ENCODE measurements at places on chromosomes 7 and 10.

- DNase-seq = no peak
Observed at GRCh38 chr10:93436591-93437085, 45.5 kb downstream of the MYOF start.

DNA sequence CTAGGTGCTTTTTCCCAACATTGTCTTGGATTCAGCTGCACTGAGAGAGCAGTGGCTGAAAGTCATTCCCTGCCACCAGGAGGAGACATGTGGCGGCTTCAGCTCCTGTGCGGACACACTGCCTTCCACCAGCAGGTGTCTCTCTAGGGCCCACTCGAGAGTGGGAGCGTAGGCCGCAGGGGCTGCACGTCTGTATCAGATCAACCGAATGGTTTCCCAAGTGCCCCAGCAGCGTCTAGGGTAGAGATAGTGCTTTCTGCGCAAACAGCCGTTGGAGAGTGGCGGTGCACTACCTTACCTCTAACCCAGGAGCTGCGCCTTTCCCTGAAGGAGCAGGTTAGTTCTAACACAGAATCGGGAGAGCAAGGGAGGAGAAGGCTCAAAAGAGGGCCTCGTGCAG is 31.7 kb downstream of the PAPOLB start:
- DNase-seq = no peak

- no peak for DNase-seq
Observed at GRCh38 chr10:7986851-7987250, 67.6 kb upstream of the GATA3 start.

GRCh38 chr10:7199152-7199760 is 211.6 kb downstream of the SFMBT2 start:
- DNase-seq = no peak

DNA sequence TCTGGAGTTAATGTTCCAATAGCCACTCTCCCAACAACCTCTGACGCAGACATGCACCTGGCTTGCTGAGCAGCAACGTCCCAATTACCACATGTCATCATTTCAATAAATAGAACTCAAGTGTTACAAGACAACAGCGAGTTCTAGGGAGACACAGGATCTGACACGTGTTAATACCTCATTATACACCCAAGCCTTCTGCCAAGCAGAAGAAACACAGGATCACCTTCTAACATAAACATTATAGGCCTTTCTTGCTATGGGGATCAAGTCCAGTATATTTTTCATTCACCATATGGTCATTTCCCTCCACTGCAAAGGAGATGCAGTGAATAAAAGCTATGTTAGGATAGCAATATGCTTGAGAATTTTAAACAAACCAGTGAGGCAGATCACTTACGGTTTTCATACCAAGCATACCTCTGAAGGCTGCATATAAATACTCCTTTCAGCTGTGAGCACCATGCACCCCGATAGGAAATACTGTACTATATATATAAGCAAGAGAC is 74.2 kb downstream of the JAZF1 start:
- DNase-seq = no peak

- DNase-seq = no peak
Observed at GRCh38 chr7:106572394-106573124, 88.4 kb downstream of the CCDC71L start.

GRCh38 chr10:78552261-78552811 is 516.4 kb upstream of the ZMIZ1 start:
- no peak for DNase-seq

GRCh38 chr7:74405899-74406512 is 47.7 kb upstream of the GTF2IRD1 start:
- DNase-seq = no peak

GRCh38 chr7:38206071-38206470 is 28.0 kb downstream of the STARD3NL start:
- no peak for DNase-seq

DNA sequence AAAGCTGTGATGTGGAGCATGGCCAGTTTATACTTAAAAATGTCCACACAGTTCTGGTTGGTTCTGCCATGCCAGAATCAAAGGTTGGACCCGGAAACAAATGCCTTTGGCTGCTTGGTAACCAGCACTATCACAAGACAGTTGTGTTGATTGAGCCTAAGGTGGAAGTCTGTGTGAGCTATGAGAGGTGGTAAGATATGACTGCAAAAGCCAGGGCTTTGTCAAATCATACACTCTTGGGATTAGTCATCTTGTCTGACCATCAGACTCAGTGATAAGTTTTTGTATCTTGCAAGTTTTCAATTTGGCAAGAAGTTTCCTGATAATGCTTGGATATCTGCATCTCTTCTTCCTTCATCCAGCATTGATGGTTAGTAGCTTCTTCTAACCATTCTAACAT is 35.5 kb downstream of the GPR141 start:
- no peak for DNase-seq

DNA sequence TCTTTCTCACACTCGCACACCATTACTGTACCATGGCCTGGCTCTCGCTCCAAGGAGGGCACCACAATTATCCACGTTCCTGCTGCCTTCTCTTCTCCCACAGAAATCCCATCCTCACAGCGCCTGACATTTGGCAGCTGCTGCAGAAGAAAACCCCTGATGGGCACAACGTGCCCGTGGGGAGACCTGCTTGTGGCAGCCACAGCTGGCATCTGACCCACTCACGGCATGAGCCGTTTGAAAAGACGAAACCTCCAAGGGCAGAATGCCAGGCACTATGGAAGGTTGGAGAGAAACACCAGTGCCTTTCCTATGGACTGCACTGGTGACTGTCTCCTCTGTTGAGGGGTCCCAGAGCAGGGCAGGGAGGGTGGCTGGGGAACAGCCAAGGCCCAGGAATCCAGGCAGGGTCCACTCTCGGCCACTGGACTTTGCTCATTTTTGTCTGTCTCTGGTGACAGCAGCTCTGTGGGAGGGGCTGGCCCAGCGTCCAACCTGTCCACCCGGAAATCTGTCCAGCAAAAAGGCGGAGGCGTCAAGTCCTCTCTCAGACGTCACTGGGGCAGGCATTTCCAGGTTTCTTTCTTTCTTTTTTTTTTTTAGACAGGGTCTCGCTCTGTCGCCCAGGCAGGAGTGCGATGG is 61.0 kb upstream of the MKRN1 start:
- no peak for DNase-seq

GRCh38 chr7:97457054-97457453 is 274.8 kb upstream of the TAC1 start:
- no peak for DNase-seq

- no peak for DNase-seq
Observed at GRCh38 chr7:100983451-100984187, 14.3 kb downstream of the MUC12 start.

DNA sequence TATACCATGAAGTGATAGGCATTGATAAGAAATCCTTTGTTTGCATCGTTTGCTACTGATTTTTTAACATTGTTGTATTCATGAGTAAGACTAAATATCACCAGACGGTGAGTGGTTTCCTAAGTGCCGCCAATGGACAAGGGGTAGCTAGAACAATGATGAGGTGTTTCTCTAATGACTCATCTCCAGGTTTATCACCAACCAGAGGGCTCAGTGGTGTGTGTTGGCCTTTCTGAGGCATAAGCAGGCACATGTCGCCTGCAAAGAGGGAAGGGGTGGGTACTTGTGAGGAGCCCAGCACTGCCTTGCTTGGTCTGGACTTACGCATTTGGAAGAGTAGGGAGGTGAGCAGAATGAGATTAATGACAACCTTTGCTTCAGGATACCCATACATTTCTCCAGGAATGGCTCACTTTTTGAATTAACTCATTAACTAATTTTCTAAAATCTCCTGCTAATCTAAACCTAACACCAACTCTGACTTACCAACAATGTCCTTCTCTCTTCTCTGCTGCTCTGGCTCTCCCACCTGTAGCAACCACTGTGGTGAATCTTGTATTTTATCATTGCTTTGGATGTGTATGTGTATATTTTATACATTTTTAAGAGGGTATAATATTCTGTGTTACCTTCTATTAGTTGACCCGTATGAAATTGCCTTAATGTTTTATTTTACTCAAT is 722.6 kb downstream of the GRID1 start:
- no peak for DNase-seq

DNA sequence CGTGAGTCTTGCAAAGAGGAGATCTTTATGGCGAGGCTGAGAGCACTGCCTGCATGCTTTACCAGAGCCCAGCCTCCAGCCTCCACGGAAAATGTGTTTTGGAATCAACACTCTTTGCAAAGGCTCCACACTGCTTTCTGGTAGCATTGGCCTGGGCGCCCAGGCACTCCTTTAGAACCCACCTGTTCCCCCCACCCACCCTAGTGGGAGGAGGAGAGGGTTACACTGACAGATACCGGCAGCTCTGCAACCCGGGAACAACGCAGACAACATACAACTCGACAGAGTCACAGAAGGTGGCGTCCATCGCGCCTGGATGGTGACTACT is 5.5 kb upstream of the MNX1 start:
- DNase-seq = no peak

DNA sequence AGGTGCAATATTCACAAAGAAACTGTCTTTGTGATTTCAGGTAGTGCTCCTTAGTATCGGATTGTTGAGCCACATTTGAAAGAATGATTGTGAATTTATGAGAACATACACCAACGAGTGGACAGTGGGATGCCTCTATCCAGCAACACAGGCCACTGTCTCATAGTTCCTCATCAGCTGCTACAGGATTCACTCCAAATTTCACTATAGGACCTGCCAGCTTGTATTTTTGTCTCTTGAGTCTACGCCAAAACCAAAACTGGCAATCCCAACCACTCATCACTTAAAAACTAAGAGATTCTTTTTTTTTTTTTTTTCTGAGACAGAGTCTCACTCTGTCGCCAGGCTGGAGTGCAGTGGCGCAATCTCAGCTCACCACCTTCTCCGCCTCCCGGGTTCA is 964.5 kb downstream of the CNTNAP2 start:
- no peak for DNase-seq
